Anterior cingulate cortex (tissue), 58 donors: ENCODE measurements at places on chromosomes 5 and 9.

DNA sequence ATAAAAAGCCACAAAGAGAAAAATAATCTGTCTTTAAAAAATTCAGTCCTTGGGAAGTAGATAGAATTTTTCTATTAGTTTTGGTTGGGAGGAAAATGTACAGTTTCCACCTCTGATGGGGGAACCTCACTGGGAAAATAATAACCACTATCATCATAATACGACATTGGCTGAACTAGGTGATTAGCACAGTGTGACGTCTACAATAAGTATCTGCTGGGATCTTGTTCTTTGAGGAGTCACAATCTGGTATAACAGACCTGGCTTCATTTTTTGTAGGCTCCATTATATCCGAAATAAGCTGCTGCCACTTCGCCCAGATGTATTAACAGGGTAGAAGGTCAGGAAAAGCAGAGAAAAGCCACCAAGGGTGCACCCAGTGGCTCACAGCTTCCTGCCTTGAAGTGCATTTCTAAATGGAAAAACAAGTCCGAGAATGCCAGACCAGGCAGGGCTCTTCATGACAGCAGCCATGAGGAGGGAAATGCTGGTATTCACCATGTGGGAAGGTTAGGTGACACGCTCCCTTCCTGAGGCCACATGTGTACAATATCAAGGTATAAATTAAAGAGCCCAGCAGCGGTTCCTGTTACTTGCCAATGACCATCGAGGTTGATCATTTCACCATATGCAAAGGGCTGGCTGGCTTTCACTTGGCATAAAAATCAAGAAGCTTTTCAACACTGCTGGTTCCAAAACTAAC, 152.8 kb downstream of the PRELID2 start:
- DNase-seq, result no peak

GRCh38 chr5:178287091-178287790, 54.6 kb upstream of the PHYKPL start:
- DNase-seq, result no peak

DNA sequence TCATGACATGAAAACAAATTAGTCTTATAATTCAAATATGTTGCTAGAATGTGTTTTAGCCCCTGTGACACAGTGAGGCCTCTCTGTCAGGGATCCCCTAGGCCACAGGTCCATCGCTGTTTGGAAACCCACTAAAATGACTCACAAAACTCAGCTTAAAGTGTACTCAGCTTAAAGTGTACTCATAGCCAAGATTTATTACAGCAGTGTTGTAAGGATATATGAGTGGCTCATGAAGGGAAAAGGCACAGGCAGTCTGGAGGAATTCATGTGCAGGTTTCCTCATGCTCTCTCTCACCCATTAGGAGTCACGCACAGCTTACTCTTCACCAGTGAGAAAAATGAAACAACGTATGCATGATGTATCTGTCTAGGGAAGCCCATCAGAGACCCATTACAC, 24.4 kb upstream of the TGFBI start:
- no peak for DNase-seq

DNA sequence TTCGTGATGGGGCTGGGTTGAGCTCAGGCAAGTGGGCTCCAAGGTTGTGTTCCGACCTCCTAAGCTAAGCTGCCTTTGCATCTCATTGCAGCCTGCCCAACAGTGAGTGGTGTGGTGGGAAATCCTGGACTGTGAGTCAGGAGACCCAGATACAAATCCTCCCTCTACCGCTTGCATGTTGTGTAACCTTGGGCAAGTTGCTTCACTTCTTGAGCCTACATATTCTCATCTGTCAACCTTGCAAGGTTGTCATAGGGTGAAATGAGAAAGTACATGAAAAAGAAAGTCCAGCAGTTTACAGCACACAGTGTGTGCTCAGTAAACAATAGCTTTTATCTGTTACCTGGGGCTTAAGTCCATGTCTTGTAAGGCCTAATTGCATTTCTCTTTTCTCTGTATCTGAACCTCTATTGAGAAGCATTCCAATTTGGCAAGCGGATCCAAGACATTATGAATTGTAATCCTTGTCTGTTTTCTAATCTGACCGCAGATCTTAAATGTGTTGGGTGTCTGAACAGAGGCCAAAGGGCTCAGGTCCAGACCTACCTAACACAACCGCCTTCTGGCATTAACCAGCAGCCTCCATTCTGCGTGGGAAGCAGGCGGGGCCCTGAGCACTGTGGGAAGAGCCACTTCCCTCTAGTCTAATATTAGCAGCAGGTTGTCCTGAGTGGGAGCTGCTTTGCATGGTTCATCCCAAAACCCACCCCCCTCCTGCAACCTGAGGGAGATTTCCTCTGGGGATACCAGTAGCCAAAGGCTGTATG, 1.8 kb upstream of the GALNT12 start:
- no peak for DNase-seq

DNA sequence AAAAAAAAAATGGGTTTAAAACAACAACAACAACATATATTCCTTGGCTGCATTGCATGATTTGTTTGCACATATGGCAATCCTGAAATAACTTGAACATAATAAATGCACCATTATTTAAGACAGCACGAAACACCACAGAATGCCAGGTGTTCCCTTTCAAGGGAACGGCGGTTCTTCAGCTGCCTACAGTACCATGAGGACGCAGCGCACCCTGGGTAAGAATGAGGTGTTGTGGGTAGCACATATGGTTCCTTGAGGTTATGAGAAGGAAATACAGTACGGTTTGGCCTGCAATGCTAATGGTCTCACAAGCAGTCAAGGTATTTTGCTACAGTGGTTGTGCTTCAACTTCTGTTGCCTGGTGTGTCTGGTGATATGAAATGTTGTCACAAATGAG, 174.8 kb downstream of the SLC12A2 start:
- no peak for DNase-seq

- no peak for DNase-seq
Observed at GRCh38 chr5:19615661-19616060, 372.3 kb downstream of the CDH18 start.

- no peak for DNase-seq
Observed at GRCh38 chr5:142313682-142314081, 11.1 kb downstream of the SPRY4 start.

GRCh38 chr9:89436326-89436725, 61.6 kb downstream of the SEMA4D start:
- DNase-seq, result peak; percentile 42

DNA sequence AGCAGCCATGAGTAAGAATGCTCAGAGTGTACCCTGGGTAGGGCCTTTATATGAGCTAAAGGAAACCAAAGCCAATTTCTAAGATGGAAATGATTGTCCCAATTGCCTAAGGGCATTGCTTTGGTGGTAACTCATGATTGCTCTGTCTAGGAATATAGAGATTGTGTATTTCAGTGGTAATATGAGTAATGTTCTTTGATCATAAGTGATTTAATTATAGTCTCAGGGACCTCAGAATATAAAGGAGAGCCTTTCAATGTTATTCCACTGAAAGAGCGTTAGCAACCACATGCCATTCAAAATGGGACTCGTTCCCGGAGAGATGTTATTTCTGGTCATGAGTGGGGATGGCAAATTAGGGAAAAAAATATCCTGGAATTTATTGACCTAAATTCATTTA, 340.5 kb downstream of the ARHGEF28 start:
- no peak for DNase-seq

- no peak for DNase-seq
Observed at GRCh38 chr5:149946118-149946517, 1.5 kb upstream of the PDE6A start.

GRCh38 chr5:17316970-17317459, 99.6 kb downstream of the BASP1 start:
- no peak for DNase-seq

DNA sequence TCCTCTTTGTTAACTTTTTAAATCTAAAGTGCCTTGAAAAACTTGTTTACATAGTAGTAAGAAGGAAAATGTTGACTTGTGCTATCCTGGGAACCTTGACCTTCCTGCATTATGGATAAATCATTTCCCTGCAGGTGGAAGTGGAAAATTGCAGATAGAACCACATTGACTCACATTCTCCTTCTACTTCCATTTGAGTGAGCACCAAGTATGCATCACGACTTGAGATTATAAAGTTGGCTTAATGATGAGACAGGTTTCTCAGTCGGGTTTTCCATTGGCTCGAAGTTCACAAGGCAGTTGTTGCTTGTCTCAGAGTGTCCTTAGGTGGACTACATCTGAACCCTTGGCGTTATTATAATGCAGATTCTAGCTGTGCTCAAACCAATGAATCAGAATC, 39.9 kb downstream of the DOCK8 start:
- DNase-seq, result no peak

DNA sequence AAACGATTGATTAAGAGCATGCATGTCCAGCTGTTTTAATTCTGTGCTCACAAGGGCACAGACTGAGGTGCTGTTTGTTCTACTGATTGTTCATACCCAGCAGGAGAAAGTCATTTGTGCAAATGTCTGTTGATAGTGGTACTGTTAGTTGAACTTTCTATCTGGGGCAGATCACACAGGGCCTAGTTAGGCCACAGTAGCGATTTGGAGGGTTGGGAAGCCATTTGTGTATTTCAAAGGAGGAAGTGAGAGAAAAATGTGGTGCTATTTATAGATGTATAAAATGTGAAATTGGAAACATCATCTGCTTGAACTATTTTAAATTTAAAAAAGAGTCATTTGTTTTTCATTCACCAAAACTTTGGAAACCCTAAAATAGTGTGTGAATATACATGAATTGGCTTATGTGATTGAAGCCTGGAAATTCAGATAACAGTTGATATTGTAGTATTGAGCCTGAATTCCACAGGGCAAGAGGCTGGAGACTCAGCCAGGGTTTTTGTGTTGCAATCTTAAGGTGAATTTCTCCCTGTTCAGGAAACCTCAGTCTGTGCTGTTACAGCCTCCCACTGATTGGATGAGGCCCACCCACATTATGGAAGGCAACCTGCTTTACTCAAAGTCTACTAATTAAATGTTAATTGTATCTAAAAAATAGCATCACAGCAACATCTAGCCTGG, 162.0 kb upstream of the CDKN2B start:
- DNase-seq, result no peak

DNA sequence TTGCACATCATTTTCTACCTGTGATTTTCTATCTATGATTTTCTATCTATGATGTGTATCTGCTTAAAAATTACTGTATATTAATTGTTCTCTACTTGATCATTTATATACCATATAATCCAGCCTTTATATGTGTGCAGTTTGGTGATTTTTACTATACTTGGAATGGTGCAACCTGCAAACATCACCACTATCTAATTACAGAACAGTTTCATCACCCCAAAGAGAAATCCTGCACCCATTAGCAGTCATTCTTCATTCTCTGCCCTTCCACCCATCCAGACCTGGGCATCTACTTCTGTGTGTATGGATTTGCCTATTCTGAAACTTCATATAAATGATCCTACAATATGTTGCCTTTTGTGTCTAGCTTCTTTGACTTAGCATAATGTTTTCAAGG, 51.3 kb downstream of the CARTPT start:
- DNase-seq, result no peak

- no peak for DNase-seq
Observed at GRCh38 chr5:96577909-96578308, 84.3 kb upstream of the CAST start.

- no peak for DNase-seq
Observed at GRCh38 chr9:33851301-33851700, 34.3 kb downstream of the UBE2R2 start.
